ENCODE measurements at places on chromosomes 5 and 9. TPM values are rescaled to one million over a fixed set of nuclear protein-coding genes. Genes with fewer than 3 reads are reported as not detected.

DNA sequence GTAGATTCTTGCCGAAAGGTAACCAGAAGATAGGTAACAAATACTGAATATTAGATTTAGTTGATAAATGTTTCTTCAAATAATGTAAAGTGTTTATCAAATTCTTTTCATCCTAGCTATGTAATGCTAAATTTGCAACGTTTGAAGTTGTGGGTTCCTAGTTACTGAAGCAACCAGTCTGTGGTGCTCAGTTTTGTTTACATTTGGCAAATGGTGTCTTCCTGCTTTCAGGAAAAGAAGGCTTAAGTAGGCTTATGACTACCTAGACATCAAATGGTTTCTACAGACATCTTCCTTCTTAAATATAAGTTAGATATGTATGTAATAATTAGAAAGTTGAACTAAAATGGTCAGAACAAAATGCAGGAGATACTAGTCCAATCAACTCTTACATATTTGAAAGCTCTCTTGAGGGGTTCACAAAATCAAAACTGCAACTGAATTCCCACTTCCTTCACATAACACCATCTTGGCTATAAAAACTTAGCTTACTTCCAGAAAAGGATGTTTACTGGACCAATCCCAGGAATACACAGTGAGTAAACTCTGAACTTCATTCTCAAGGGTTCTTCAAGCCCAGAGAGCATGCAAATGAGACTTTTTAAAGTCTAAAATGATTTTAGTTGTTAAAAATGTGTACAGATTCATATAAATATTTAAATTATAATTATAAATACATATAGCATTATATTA lies 125.7 kb upstream of the ITGA1 start:
- no peak overlapping the region for H3K4me3 ChIP-seq
- no peaks in the 10 kb centered on the region for H3K4me1 ChIP-seq
- H3K27me3 ChIP-seq = 0 out of 2 replicates have a peak, but pooled peaks cover 2% of the 10 kb centered on the region
- H3K27ac ChIP-seq = no peak overlapping the region
- DNase-seq = peak; percentile 34

- peaks cover 3% of the 10 kb centered on the region for H3K36me3 ChIP-seq
- no peak overlapping the region for H3K4me3 ChIP-seq
- H3K27me3 ChIP-seq = no peaks in the 10 kb centered on the region
- peaks cover 8% of the 10 kb centered on the region for H3K4me1 ChIP-seq
- no peak for DNase-seq
Observed at GRCh38 chr5:124730381-124730780, 16.1 kb downstream of the ZNF608 start.

- no peak overlapping the region for H3K4me3 ChIP-seq
- H3K27me3 ChIP-seq = no peaks in the 10 kb centered on the region
- peaks cover 15% of the 10 kb centered on the region for H3K36me3 ChIP-seq
Observed at GRCh38 chr9:114206221-114206789, 51.0 kb downstream of the COL27A1 start.

DNA sequence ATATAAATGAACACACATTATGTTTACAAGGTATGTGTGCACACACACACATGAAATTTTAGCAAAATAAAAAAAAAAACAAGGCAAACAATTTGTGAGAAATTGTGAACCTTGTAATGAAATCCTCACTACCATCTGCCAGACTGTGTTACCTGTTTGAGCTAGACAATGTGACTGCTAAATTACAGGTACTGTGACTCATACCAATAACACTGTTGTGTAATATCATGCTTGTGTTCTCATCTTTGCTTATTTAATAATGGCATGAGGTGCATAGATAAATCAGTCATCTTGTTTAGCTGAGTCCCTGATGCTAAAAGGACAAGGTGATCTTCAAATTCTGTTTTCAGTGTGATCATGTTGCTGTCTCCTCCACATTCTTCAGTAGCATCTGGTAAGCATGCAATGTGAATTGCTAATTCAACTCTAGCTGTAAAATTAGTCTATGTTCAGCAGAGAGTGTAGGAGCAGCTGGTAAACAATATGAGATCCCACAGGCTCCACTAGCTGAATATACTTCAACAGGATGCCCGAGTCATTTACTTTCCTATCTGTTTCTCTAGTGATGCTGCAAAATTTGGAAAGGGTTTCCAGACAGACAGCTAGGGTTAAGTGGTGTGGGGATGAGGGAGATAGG lies 966.3 kb upstream of the C9orf72 start:
- no peak for DNase-seq
- no peaks in the 10 kb centered on the region for H3K4me1 ChIP-seq
- H3K4me3 ChIP-seq = no peak overlapping the region
- H3K27me3 ChIP-seq = no peaks in the 10 kb centered on the region
- H3K27ac ChIP-seq = no peak overlapping the region
- no peaks in the 10 kb centered on the region for H3K36me3 ChIP-seq

DNA sequence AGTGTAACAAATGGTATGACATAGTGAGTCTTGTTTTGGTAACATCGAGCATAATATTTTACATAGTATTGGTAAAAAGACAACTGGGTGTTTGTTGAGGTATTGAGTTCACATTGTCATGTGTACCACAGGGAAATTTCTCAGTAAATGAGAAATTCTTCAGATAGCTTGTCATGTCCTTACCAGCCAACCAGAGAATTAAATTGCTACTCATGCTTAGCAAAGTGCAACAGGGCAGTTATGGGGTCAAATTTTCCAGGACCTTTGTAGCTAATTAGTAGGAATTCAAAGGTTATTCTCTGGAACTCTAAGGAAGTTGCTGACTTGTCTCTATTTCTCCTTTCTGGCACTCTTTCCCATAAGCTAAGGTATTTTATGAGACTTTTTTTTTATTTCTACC lies 595.7 kb downstream of the EFNA5 start:
- H3K36me3 ChIP-seq = no peaks in the 10 kb centered on the region
- H3K4me3 ChIP-seq = no peak overlapping the region
- no peak overlapping the region for H3K27ac ChIP-seq
- no peaks in the 10 kb centered on the region for H3K27me3 ChIP-seq
- no peaks in the 10 kb centered on the region for H3K4me1 ChIP-seq
- no peak for DNase-seq

DNA sequence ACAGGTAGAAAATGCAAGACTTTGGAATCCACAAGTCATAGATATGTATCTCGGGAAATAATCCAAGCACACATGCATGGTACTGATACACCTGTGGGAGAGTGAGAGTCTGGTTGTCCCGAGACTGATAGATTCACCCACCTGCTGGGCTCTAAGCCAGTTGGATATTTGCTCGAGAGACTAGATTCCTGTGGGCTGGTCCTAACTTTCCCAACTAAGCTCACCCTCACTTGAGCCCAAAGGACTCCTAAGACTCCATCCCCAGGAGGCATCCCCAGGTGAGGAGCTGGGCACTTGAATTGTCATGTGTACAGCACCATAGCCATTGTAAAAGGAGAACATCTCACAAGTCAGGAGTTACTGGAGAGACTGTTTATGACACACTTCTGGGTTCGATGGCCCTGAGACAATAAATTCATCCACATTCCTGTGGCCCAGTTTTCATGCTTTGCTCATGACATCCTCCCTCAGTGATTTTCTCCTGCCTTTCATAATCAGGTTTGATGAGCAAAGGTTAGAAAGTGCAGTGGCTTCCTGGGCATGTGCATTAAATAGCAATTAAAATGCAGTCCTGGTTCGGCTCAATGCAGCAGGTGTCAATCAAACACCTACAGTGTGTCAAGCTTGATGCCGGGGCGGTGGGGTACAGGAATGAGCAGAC lies 18.1 kb downstream of the SLC1A1 start:
- peak overlapping the region; percentile 37 for H3K27ac ChIP-seq
- H3K27me3 ChIP-seq = no peaks in the 10 kb centered on the region
- H3K4me3 ChIP-seq = no peak overlapping the region
- no peaks in the 10 kb centered on the region for H3K36me3 ChIP-seq
- H3K4me1 ChIP-seq = peaks cover 9% of the 10 kb centered on the region
- DNase-seq = peak; percentile 53

- H3K27me3 ChIP-seq = no peaks in the 10 kb centered on the region
- no peaks in the 10 kb centered on the region for H3K4me1 ChIP-seq
- no peak overlapping the region for H3K27ac ChIP-seq
- H3K4me3 ChIP-seq = no peak overlapping the region
- H3K36me3 ChIP-seq = no peaks in the 10 kb centered on the region
Observed at GRCh38 chr9:125428902-125429467, 167.4 kb downstream of the GAPVD1 start.

DNA sequence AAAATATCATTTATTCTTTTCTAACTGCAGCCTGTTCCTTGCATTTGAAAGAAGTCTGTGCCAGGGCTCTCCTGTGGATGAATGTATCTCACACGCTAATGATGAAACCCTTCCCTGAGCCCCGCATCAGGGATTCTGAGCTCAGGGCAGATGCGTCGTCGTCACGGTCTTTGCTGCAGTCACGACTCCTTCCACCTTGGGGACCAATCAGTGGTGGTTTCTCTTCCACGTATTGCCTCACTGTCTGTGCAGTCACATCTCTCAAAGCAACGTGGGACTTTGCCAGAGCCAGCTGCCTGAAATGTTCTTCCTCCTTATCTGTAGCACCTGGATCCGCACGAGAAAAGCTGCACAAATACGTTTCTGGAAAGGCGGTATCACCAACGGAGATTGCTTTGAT lies 13.9 kb upstream of the UBE2QL1 start:
- no peaks in the 10 kb centered on the region for H3K27me3 ChIP-seq
- no peaks in the 10 kb centered on the region for H3K4me1 ChIP-seq
- no peak overlapping the region for H3K4me3 ChIP-seq

DNA sequence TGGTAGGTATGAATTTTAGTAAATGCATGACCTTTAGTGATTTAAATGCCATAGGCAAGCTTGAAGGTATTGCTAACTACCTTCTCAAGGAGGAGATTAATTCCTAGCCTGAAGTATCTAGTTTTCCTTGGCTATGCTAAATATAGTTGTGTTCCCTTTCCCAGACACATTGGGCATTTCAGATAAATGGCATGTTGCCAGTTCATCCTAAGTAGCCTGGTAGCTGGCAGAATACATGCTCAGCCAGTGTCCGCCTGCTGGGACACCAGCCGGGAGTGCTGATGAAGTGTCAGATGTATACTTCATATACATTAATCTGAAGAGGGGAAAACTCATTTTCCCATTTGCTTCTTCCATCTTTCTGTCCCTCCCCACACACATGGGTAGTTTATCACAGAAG lies 196.9 kb downstream of the MAST4 start:
- H3K36me3 ChIP-seq = no peaks in the 10 kb centered on the region
- no peak overlapping the region for H3K27ac ChIP-seq
- no peaks in the 10 kb centered on the region for H3K27me3 ChIP-seq
- DNase-seq = no peak
- H3K4me1 ChIP-seq = no peaks in the 10 kb centered on the region

LHX2 gene
- not detected for total RNA-seq
